ENCODE measurements at places on chromosomes 7 and 10.

- no peak for DNase-seq
These were observed 11.8 kb downstream of the NT5C2 start for GRCh38 chr10:103181244-103181643.

DNA sequence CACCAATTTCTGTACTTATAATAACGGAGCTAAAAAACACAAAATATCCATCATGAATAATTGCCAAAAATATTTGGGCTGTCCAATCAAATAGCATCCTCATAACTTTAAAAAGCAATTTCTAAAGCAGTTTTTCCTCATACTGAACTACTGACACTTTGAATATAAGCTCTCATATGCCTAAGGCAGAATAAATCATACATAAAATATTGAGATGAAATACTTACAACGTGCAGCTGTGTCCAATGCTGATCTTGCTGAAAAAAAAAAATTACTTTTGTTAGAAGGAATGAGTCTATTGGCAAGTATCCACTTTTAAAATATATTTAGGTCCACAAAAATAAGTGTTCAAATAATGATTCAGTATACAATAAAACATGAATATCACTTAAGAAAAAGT is 24.2 kb downstream of the FAM3C start:
- DNase-seq, result no peak

DNA sequence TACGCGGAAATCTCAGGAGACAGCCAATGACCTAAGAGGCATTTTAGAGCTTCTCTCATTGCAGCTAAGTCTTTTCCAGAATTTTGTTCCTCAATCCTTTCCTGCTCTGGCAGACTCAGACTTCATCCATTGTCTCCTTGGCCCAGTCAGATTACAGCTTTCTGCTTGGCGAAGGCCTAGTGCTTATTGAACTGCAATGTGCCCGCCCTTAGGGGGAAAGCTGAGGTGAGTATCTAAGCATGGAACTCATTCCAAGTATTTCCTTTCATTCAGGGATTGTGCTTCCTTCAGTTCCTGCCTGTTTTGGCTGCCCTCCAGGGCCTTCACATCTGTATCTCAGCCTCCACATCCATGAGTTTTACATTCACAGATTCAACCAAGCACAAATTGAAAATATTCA is 37.5 kb downstream of the PRLHR start:
- no peak for DNase-seq

DNA sequence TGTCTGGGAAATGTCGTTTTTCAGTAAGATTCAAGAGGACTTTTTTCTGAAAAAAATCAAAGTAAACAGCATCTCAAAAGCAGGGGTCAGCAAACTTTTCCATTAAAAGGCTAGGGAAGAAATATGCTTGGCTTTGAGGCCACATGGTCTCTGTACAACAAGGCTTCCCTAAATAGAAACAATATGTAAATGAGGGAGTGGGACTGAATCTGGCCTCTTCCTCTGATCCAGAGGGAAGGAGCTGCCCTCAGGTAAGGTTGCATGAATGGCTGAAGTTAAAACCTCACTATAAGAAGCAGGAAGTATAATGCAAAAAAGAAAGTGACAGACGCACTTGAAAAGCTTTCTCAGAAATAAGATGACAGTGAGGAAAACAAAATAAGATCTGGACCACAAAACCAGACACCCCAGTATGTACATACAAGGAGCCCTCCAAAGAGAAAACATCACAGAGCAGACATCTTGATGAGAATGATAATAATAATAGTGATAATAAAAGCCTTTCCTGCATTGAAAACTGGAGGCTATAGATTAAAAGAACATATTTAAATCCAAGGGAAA is 115.2 kb downstream of the PLXNA4 start:
- no peak for DNase-seq

GRCh38 chr7:150751702-150752101 is 14.5 kb downstream of the GIMAP5 start:
- no peak for DNase-seq

DNA sequence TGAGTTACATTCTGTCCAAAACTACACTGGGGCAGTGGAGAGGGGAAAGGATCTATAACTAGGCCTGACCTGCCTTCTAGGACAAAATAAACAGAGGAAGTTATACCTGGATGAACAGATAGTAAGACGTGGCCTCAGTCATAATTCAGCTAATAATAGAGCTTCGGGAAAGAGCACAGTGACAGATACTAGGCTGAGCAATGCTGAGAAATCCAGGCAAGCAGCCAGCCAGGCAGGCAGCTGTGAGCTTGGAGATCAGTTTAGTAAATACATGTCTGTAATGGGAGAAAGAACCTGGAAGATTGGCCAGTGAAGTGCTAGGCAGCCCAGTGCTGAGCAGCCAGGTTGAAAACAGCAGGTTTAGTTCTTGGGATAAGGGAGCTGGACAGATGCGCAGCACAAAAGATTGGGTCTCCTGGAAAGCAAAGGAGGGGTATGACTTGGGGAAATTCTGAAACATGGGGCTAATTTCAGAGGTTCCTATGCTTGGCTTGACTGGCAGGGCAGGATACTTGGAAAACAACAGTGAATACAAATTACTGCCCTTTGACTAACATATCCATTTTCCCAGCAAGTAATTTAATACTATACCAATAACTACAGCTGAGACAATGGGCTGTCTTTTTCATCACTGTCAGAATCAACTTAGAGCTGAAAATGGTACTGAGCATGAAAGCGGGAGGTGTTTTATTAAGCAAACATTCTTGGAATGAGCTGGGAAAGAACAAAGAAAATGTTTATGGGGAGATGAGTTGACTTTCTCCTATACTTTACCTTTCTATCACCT is 140.8 kb downstream of the DGKB start:
- no peak for DNase-seq

DNA sequence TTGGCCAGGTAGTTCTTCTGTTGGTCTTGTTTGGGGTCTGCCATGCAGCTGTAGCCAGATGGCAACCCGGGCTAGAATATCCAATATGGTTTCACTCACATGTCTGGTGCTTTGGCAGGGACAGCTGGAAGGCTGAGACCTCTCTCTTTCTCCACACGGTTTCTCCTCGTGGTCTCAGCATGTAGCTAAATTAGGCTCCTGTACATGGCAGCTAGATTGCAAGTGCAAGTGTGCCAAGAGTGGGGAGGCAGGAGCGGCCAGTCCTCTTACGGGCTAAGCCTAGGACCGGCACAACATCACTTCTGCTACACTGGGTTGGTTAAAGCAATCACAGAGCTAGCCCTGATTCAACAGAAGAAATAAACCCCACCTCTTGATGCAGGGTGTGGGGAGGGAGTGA is 9.3 kb upstream of the PDE1C start:
- no peak for DNase-seq

GRCh38 chr10:47040041-47040491 is 128.8 kb downstream of the PTPN20 start:
- no peak for DNase-seq

GRCh38 chr7:4722960-4723630 is 41.0 kb downstream of the FOXK1 start:
- DNase-seq, result no peak

GRCh38 chr7:78172933-78173591 is 374.5 kb downstream of the PHTF2 start:
- no peak for DNase-seq

GRCh38 chr10:113661332-113661731 is 2.5 kb downstream of the NRAP start:
- no peak for DNase-seq

GRCh38 chr10:82288461-82288881 is 413.5 kb downstream of the NRG3 start:
- no peak for DNase-seq

- no peak for DNase-seq
These were observed 260.1 kb upstream of the PODXL start for GRCh38 chr7:131816391-131817007.

DNA sequence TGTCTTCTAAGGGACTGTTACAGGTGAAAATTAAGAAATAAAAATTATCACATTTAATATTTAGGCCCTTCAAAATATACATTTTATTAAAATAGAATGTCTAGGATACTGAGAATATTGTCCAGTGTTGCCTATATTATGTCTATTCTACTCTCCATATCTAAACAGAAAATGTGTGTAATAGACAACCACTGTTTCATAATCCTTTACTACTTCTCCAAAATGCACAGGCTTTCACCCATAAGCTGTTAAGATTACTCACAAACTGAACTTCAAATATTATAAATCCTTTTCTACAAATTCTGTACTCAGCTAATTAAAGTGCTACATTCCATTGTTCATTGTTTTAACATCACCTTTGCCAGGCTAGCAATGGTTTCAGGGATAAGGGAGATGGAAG is 56.7 kb upstream of the TFEC start:
- no peak for DNase-seq

DNA sequence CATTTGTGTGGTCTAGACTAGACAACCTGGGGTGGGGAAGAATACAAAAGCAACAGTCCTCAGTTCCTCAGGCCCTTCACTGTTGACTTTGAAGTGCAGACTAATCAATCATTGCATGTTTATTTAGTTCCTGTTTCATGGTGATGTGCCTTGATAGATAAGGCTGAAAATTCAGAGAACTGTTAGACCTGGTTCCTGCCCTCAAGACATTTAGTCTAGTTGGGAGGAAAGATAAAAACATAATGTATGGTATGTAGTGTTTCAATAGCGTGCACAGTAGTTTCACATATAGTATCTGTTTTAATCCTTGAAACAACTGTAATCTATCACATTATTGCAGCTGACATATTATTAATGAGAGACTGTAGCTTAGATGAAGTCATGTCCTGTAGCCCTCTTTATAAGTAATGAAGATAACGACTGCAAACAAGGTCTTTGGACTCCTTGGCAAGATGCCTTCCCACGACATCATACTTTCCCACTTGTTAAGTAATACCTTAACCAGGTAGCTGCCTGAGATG is 124.0 kb downstream of the CELF2 start:
- DNase-seq, result no peak

- no peak for DNase-seq
These were observed 23.4 kb downstream of the UNC5B start for GRCh38 chr10:71235808-71236207.

- DNase-seq, result no peak
These were observed 27.2 kb upstream of the PLEKHA1 start for GRCh38 chr10:122347170-122347841.

DNA sequence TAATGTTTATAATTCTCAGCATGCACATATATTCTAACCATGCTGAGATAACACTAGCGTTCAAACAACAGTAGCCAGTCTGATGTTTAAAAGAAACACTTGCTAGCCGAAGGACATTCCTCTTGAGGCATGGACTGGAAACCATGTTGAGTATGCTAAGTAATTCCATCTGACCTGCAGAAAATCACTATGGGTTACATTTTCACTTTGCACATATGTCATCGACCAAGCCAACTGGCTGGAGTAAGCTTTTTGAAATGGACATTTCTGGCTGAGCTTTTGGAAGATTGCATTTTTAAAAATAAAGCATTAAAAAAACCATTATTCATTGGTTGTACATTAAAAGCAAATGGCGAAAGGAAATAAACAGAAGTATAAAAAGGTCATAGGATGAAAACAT is 88.2 kb downstream of the BBS9 start:
- no peak for DNase-seq

GRCh38 chr10:80506189-80506575 is 31.5 kb upstream of the SH2D4B start:
- no peak for DNase-seq

DNA sequence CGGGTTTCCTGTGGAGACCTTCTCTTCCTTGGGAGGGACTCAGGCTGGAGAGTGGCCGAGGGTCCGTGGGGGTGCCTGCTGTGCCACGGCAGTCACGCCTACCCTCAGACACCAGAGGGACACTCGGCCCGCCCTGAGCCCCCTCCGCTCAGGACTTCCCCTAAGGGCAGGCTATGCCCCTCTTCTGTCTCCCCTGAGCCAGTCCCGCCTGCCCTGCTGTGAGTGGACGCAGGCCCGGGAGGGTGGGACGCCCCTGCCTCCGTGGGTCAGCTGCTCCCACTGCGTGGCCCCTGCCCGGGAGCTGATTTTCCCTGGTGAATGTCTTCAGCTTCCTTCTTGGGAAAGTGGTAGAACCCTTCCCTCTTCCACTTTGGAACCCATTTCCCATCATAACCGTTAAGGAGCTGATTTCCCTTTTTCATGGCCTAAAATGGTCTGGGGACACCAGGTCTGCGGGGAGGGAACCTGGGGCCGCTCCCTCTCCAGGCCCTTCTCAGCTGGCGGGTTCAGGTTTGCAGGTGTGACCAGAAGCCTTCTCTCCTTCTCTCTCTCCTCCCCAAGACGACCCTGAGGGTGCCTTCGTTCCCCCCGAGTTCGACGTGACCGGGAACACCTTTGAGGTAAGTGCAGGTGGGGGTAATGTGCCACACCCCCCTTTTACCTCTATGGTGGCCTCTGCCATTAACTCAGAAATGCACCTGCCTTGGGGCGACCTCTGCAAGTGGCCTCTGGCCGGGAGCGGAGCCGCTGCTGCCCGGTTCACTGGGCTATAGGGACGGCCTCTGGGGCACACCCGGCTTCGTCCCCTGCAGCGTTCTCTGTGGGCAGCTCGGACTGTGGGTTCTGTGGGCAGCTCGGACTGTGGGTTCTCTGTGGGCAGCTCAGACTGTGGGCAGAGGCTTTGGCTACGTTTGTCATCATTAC is 7.9 kb downstream of the KNDC1 start:
- no peak for DNase-seq

- DNase-seq, result no peak
These were observed 287.3 kb downstream of the RPS24 start for GRCh38 chr10:78321000-78321399.

- DNase-seq, result no peak
These were observed 107.7 kb upstream of the KLF6 start for GRCh38 chr10:3892440-3893425.

- DNase-seq, result no peak
These were observed 8.8 kb upstream of the ENO4 start for GRCh38 chr10:116840389-116841075.

GRCh38 chr10:128373071-128373749 is 247.0 kb upstream of the MKI67 start:
- DNase-seq, result no peak

- no peak for DNase-seq
These were observed 259.2 kb downstream of the GLRX3 start for GRCh38 chr10:130395248-130395936.

- DNase-seq, result no peak
These were observed 63.6 kb upstream of the EFCAB10 start for GRCh38 chr7:105644937-105645336.

GRCh38 chr7:141073641-141074161 is at the start of gene TMEM178B:
Gene TMEM178B, plus strand, starts transcription at chr7:141074064.
- DNase-seq, result no peak

GRCh38 chr10:124534231-124534798 is 72.7 kb downstream of the LHPP start:
- no peak for DNase-seq

DNA sequence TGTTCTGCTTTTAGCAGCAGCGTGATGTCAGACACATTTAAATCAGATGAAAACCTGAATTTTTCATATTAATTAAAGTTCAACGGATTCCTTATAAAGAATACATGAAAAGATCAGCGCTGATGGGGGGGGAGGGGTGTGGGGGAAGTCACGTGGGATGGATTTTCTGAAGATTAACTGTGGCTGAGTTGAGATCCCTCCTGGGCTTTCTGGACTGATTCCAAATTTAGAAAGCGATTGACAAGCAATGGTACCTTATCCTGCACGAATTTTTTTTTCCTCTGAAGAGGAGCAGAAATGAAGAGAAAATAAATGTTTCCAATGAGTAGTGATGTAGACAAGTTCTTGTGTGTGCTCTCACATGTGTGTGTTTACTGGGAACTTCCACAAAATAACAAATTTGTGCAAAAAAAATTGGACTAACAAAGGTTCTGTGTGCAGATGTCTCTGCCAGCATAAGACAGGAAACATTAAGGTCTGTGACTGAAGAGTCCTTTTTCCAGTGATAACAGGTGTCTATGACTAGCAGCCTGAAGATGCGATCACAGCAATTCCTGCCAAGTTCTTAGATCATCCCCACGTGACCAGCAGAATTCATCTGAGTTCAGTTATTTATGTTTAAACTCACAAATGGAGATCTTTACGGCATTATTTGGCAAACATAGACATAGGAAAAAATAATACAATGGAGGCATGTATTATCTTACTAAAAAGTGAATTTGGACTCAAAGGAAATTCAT is 585.2 kb upstream of the CELF2 start:
- no peak for DNase-seq

All from stimulated activated CD8-positive, alpha-beta memory T cell treated with anti-CD3 and anti-CD28 coated beads, Interleukin-4, amount 100 ng/mL, for 1 hour (primary cell).